ENCODE measurements at places on chromosomes 7 and 10.

DNA sequence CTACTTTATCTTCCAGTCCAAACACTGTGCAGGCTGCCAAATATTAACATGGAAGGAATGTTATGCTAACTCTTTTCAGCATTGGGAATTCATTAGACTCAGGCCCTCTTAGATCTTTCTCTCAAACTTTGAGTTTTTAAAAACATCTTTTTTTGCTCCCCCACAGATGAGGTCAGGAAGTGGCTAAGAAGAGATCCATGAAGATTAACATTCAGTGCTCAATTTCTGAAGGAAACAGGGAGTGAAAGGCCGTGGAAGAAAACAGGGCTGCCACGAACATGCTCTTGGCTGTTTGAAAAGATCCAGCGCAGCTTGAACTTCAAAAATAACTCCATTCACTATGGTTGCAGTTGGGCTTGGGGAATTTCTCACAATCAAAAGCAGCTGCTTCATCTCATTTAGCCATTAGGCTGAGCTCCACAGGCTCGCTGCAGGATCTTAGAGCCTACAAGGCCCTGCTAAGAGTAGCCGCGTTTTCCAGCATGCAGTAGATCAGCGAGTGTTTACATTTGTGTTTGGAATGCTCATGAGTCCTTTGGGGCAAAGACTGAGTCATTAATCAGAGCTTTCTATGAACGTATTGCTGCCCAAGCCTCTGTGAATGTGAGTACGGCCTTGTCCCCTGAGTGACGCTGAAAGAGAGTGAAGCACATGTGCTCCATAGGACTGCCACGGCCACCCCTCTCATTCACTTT lies 41.2 kb upstream of the TNS3 start:
- peaks cover 8% of the 10 kb centered on the region for H3K4me1 ChIP-seq
- no peak overlapping the region for H3K27ac ChIP-seq
- no peak for DNase-seq
- H3K36me3 ChIP-seq, result no peaks in the 10 kb centered on the region

DNA sequence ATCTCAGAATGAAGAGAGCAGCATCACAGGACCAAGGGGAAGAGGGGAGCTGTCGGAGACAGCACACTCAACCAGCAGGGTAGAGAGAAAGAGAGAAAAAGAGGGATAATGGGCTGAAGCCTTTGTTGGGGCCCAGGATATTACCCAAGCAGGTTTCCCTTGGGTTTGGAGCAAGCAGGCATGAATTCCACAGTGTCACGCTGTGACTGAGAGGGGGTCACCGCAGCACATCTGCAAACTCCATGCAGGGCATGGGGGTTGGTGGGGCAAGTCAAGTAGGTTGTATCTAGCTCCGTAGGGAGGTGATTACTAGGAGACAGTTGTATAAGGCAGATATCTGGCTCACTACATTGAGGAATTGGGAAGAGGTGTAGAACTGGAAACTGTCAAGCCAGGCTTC lies 42.2 kb upstream of the SEMA3E start:
- H3K27me3 ChIP-seq, result no peaks in the 10 kb centered on the region
- peaks cover 5% of the 10 kb centered on the region for H3K36me3 ChIP-seq

DNA sequence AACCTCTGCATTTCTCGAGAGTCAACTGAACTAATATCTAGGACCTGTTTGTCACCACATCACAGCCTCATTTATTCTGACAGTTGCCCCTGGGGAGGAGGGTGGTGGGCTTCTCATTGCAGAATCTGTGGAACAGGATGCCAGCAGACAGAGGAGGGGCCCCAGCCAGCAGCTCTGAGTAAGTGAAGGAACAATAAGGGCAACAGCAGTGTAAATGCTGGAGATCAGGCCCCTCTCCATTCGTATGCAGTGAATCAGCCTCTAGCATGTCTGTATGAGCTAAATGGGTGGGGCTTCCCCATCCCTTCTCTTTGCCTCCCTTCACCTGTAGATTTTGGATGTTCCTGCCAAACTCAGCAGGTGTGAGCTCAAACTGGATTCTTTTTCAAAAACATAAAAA lies 7.7 kb upstream of the CPVL start:
- no peak for DNase-seq
- H3K27me3 ChIP-seq, result peaks cover 13% of the 10 kb centered on the region
- H3K36me3 ChIP-seq, result no peaks in the 10 kb centered on the region
- no peak overlapping the region for H3K4me3 ChIP-seq

DNA sequence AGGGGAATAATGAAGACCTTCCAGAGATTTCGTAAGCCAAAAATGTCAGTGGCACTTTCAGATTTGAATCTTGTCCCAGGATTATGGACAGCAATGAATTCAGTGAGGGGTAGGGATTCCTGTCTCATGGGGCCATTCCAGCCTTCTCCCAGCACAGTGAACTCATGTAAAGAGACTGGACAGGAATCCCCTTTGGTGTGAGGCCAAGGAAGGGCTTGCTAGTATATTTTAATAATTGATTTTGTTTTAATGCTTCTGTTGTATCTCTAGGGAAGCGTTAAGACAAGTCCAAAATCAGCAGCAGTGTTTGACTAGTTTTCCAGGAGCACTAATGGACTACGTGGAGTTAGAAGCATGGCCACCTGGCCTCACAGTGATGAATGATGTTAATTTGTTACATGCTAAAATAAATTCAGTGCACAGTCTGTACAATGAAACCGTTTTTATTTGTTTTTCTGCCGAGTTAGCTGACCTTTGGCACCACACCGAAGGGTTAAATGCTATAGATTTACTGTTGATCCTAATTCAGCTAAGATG lies 214.0 kb upstream of the DKK1 start:
- H3K27me3 ChIP-seq, result no peaks in the 10 kb centered on the region
- H3K27ac ChIP-seq, result no peak overlapping the region
- no peaks in the 10 kb centered on the region for H3K4me1 ChIP-seq

DNA sequence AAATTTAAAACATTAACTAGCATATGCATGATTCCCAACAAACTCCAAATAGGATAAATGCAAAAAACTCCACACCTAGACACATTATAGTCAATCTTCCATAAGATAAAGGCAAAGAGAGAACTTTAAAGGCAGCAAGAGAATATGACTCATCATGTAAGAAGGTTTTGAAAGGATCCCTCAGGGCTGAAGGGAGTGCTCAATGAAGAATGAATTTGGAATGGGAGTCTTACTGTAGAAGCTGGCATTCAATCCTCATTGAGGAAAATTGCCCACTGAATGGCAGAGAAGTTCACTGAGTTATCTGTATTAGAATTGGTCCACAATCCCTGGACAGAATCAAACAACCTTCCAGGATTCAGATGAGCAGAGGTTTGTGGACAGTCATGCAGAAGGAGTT lies 26.1 kb upstream of the ZNF365 start:
- DNase-seq, result no peak
- H3K4me3 ChIP-seq, result no peak overlapping the region
- peaks cover 10% of the 10 kb centered on the region for H3K27me3 ChIP-seq
- H3K4me1 ChIP-seq, result no peaks in the 10 kb centered on the region
- H3K36me3 ChIP-seq, result peaks cover 50% of the 10 kb centered on the region
- no peak overlapping the region for H3K27ac ChIP-seq

GRCh38 chr7:91570560-91570959 lies 306.3 kb downstream of the FZD1 start:
- DNase-seq, result no peak
- no peaks in the 10 kb centered on the region for H3K4me1 ChIP-seq
- H3K27me3 ChIP-seq, result no peaks in the 10 kb centered on the region
- H3K27ac ChIP-seq, result no peak overlapping the region
- H3K36me3 ChIP-seq, result peaks cover 5% of the 10 kb centered on the region

- H3K4me3 ChIP-seq, result no peak overlapping the region
- DNase-seq, result no peak
These were observed 37.1 kb upstream of the DKK1 start for GRCh38 chr10:52276986-52277385.
